CD4-positive, alpha-beta T cell treated with Interleukin-17A for 1 hour (primary cell): ENCODE measurements at places on chromosomes 16 and 17.

- no peak for DNase-seq
Measured at GRCh38 chr16:69444873-69445517, 20.6 kb downstream of the CYB5B start.

GRCh38 chr17:80461528-80462160 is 14.8 kb downstream of the NPTX1 start:
- DNase-seq, result no peak

DNA sequence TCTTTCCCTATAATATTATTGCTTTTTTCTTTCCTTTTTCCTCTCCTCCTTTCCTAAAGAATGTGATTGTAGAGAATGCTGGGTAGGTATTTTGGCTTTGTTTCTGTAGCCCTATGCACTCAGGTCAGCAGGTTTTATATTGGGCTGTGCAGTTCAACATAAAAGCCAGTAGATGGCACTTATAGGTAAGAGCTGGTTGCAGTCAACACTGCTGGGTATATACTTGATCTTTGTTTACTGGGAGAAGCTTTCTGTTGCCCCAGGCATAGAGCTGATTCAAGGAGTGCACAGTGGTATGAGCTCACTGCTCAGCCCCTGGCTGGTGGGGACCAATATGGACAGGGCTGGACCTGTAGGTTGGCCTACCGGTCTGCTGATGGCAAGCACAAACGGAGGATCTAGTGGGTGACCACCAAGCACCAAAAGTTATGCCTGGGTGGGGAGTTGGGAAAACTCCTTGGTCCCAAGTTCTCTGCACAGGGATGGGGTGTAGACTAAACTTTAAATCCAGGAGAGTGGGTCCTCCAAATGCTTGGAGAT is 378.9 kb downstream of the PMP22 start:
- DNase-seq, result no peak

GRCh38 chr16:57041182-57042156 is 50.9 kb upstream of the CPNE2 start:
- peak; percentile 86 for DNase-seq

GRCh38 chr17:75845058-75845711 is 981 bp upstream of the UNC13D start:
- DNase-seq, result peak; percentile 69

GRCh38 chr17:74972107-74972972 is at the start of gene HID1:
HID1 (minus strand) TSS chr17:74972759; CDS start chr17:74972656, 103 bp downstream.
- peak; percentile 83 for DNase-seq

- no peak for DNase-seq
Measured at GRCh38 chr16:66862023-66862520, 17.9 kb downstream of the CA7 start.

- DNase-seq, result no peak
Measured at GRCh38 chr16:51392521-51393187, 241.6 kb upstream of the SALL1 start.
